ENCODE measurements at places on chromosomes 2 and 18. TPM values are rescaled to one million over a fixed set of nuclear protein-coding genes. Genes with fewer than 3 reads are reported as not detected.
A peak's percentile ranks its signal among the peaks of the same experiment; 100 is the strongest.

- DNase-seq: no peak
Measured at GRCh38 chr2:168165397-168165796, 82.0 kb downstream of the STK39 start.

DNA sequence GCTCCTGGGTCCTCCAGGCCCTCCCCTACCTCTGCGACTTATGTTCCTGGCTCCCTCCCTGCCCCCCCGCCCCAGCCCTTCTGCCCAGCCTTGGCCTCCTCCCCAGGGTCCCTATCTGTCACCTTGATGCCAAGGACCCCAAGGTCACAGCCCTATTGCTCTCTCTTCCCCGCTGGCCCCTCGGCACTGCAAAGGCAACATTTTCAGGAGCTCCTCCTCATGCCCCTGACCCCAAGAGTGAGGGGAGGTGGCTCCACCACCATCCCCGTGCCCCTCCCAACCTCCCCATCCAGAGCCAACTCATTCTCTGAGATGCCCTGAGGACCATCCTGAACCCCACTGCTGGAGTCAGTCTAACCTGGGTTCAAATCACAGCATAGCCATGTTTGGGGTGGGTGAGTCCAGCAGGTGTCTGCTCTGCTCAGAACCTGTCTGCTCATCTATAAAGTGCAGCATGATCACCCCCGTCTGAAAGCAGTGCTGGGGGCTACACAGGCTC lies 11.7 kb downstream of the LIMS2 start:
- no peak for DNase-seq

DNA sequence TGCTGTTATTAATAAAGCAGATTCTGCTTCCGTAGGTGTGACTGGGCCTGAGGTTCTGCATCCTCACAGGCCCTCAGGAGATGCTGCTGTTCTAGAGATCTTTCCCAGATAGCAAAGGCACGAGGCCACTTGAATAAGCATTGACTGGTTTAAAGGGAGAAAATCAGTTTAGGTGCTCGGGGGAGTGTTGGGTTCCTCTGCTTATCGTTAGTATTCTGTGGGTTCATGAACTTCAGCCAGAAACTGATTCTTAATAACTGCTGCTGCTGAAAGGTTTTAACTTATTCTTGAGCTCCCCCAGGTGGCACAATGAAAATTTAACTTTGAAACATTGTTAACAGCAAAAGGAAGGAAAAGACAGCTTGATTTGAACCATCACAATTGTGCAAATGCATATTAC lies 56.9 kb downstream of the ITGA6 start:
- peak; percentile 30 for DNase-seq

SLC4A3 gene
- 2.9 TPM for total RNA-seq

PSMA8 gene
- not detected for total RNA-seq

Data from LHCN-M2 (cell line).